Fibroblast of skin of left quadriceps (primary cell): ENCODE measurements at places on chromosomes 3 and 15.

- DNase-seq: peak; percentile 88
Observed at GRCh38 chr3:112640930-112641801, at the start of gene CCDC80. TSS of gene CCDC80 (minus strand) at chr3:112641143. CDS start at chr3:112639905, 1,238 bp downstream.

GRCh38 chr15:58558777-58559176 is 127.0 kb downstream of the LIPC start:
- DNase-seq: no peak

- no peak for DNase-seq
Observed at GRCh38 chr3:144109944-144110343, 138.3 kb downstream of the DIPK2A start.

- no peak for DNase-seq
Observed at GRCh38 chr15:34722439-34722836, 32.4 kb downstream of the GJD2 start.

DNA sequence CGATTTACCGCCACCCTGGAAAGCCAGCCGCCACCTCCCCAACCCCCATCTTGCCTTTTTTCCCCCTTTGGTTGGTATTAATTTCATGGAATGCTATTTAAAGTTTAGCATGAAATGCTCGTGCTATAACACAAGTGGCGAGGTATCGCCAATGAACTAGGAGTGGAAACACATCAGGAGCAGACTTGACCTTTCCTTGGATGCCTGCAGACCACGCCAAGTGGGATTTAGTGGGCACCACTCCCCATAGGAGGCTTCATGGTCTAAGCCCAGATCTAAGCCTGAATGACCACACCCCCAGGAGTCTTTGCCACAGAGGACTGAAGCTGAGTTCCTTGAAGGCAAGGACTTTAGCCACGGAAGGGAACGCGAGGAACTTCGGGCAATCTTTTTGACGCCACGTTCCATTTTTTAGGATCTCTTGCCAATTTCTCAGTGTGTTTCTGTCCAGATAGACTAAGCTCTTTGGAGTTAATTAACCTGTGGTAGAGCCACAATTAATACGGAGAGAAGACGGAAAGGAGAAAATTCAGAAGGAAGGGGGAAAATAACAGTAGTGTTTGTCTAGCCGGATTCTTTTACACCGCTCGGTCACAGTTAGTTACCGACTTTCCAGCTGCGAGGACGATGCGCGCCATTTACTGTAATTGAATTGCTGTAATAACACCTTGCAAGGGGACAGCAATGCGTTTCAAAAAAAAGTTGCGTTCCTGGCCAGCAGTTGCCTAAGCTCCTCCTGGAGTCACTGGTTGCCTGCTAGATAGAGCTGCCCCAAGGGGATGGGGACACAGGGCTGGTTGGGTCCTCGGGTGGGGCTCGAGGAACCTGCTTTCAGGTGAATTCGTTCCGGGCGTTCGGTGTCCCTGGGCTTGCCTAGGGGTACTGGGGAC is 37.1 kb downstream of the NR2F2 start:
- DNase-seq: no peak

GRCh38 chr3:65343736-65344135 is 655.9 kb upstream of the ADAMTS9 start:
- no peak for DNase-seq

DNA sequence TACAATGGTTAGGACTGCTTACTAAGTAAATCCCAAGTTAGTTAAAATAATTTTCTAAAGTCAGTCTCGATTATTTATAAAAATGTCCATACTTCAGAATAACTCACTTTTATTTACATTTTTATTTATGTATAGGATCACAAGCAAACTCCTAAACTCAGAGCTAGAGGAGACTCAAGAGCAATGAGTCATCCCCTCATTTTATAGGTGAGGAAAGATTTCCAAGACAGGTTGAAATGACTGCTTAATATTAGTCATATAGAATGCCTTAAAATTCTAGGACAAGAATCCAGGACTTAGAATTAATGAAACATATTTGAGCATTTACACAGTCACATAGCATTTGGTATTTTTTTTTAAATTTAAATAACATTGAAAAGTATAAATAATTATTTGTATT is 983.8 kb downstream of the SI start:
- no peak for DNase-seq
